ENCODE measurements at places on chromosomes 6 and 20.

DNA sequence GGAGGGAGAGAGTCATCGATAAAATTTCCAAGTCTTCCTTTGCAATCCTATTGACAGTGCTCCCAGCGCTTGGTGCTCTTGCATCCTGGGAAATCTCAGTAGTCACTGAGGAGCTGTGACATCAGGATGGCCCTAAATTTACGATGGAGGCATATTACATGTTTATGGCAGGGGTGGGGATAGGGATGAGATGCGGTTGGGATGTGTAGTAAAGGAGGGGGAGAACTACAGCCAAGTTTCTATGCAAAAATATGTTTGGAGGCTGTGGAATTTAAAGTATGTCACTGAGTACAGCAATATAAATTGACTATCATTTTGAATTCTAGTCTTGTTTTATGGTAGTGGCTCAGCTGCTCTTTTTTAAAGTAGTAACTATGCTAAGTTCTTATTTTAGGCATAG, 544.9 kb downstream of the PKHD1 start:
- DNase-seq = no peak

GRCh38 chr6:37209461-37210205, 39.7 kb downstream of the PIM1 start:
- no peak for DNase-seq

GRCh38 chr6:3376893-3377535, 79.8 kb downstream of the SLC22A23 start:
- DNase-seq = no peak

DNA sequence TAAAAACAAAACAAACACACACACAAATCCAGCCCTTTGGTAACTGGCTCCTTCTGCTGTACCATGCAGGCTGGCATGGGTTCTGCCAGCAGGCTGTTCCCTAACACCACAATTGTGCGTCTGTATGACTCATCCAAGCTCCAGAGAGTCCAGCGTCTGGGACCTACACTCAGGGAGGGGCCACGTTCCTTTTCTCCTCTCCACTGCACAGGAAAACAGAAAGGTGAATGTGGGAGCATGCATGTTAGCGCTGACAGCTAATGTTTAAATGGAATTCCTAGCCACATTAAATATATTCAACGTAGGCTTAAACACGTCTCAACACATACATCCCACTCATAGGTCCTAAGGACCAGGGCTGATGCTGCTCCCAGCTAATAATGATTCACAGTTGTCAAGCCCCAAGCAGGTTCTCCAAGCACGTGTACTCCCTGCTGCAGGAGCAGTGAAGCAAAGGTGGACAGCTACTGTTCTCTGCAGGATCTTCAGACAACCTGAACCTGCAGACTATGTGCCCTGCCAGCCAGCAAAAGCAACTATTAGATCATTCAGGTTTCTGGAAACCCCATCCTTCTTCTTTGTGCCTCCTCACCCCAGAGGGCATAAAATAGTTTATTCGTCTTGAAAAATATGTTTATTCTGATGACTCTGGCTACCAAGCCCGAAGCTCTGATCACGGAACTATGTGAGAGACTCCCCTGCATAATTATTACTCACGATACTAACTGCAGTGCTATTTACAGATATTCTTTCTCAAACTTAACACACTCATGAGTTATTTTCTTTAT, 20.9 kb downstream of the MAP1LC3A start:
- DNase-seq = peak; percentile 95
